HFFc6 (cell line): ENCODE measurements at places on chromosomes 1 and 21.
A peak's percentile ranks its signal among the peaks of the same experiment; 100 is the strongest.

- DNase-seq = no peak
Observed at GRCh38 chr1:65764052-65764451, 28.6 kb upstream of the PDE4B start.

DNA sequence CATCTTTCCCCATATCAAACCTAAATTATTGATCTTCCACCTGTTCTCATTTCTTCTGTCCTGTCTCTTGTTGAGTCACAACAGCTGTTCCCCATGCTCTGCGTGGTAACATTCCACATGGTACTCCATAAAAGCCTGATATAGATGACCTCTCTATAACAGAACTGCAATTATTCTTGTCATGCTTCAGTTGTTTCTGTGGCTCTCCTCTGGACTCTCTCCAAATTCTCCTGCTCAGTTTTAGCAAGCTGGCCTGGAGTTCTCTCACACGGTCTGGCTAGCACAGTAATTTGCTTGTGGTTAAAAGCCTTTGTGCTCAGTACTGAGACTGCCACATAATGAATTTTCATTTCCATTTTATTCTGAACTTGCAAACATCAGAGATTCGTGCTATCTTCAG is 10.6 kb upstream of the LRRC39 start:
- peak; percentile 48 for DNase-seq

GRCh38 chr1:64480999-64481772 is 11.3 kb downstream of the CACHD1 start:
- DNase-seq = no peak

GRCh38 chr1:44377925-44378784 is 23.1 kb upstream of the ERI3 start:
- peak; percentile 38 for DNase-seq

GRCh38 chr21:42117967-42118780 is 47.1 kb downstream of the UMODL1 start:
- DNase-seq = no peak

DNA sequence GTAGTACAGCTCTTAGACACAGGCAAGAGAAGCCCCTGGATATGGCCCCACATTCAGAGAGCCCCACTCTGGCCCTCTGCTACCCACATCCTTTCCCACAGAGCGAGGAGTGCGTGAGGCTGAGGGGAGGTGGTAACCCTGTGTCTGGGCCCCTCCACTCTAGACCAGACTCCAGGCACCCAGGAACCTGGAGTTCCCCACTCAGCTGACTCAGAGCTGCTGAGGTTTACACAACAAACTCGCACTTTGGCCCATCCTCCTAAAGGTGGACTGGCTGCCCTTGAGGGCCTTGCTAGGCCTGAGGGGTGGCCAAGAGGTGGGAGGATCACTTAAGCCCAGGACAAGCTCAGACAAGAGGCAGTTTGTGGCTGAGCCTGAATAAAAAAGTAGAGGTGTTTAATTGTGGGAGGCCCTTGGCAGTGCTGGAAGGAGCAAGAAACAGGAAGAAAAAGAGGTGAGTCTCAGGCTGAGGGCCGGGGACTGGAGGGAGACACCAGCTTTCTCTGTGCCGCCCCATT is 10.7 kb downstream of the MR1 start:
- no peak for DNase-seq

GRCh38 chr1:36497207-36497606 is 14.5 kb upstream of the CSF3R start:
- peak; percentile 48 for DNase-seq

DNA sequence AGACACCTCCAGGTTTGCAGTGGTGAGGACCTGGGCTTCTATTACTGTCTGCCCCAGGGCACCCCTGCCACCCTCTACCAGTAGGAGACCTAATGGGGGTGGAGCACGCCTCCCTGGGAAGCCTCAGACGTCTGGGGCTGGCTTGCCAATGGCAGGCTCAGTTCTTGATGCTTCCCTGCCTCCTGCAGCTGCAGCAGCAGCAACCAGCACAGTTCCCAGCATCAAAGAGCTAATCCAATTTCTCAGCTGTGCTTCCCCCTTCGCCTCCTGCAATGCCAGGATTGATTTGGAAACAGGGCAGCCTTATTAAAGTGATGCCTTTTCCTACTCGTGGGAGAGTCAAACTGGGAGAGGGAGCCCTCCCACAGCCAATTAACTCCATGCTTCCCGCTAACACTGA is 8.2 kb downstream of the SYT2 start:
- no peak for DNase-seq

GRCh38 chr1:43171312-43171875 is 696 bp downstream of the EBNA1BP2 start:
- DNase-seq = no peak

DNA sequence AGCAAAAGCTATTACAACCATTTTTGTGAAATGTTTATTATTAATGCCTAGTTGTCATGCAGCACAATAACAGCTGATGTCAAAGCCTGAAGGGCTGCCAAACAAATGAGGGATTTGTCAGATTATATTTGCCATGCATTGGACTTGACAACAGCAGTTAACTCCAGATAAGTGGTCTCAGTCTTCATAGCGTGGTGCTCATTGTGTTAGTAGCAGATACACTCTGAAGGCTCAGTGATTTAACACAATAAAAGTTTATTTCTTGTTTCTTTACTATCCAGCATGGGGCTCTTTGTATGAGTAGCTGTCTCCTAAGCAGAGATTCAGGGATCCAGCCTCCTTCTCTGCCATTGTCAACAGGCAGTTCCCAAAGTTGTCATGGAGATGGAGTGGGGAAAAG is 76.0 kb upstream of the PTGFRN start:
- no peak for DNase-seq

DNA sequence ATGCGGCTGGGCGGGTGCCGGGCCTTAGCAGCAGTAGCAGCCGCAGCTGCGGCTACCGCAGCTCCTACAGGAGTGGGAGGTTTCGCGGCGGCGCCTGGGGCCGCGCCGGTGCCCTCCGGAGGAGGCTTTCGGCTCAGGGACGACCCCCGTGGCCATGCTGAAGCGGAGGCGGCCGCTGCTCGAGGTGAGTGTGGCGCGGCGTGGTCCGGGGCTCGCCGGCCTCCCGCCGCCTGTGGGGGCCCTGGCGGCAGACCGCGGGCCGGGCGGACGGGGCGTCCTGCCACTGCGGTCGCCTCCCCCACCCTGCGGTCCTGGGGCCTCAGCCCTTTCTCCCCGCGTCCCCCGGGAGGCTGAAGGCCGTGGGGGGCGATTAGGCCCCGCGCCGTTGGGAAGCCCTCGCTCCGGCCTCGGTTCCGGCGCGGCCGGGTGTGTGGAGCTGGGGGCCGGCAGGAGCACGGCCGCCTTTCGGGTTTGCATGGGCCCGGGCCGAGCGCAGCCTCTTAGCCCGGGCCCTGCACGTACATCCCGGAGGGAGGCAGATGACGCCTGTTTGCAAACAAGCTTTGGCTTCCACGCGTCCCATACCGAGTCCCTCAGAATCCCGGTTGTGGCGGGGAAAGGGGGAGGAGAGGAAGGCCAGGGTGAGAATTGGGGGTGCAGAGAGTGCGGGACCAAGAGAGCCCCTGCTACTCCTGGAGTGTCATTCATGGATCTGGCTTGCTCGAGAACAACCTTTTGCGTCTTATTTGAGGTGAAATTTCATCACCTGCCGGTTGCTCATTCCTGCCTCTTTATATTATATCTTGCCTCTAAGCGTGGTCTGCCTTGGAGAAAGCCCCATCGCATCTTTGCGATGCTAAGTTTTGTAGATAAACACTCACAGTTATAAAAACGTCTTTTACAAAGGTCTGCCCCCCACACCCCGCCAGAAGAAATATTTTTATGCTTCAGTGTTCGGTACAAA is 613 bp downstream of the ZFYVE9 start:
- peak; percentile 32 for DNase-seq

DNA sequence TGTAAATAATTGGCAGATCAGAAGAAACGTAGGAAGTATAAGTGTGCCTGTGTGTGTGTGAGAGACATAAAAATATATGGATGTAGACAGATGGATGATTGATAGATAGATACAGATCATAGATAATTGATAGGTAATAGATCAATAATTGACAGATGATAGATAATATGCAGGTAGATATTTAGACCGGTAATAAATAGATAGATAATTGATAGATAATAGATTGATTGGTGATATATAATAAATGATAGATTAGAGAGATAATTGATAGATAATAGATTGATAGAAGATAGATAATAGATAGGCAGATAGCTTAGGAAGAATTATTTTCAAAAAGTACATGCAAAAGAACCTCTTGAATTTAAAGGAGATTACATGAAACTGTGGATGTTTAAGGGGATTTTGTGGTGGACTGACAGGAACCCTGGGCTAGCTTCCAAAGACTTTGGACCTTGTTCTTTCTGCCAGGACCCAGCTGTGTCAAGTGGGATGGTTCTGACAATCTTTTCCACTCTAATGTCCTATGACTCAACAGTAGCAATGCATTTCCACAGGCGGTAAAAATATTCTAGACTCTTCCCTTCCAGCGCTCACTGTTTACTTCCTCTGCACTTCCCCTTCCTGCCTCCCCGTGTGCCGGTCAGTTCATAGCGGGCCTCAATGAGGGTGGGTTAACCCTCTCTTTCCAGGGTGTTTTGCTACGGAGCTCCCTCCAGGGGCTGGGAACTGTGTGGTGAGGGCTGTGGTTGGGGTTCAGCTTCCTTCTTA is 39.4 kb downstream of the KCNJ15 start:
- DNase-seq = peak; percentile 15

- DNase-seq = no peak
Observed at GRCh38 chr1:211531194-211532087, 39.5 kb upstream of the RD3 start.

GRCh38 chr1:159468321-159468720 is 28.8 kb downstream of the OR10J1 start:
- DNase-seq = no peak

GRCh38 chr1:167533851-167534300 is 15.5 kb upstream of the CD247 start:
- DNase-seq = peak; percentile 24

DNA sequence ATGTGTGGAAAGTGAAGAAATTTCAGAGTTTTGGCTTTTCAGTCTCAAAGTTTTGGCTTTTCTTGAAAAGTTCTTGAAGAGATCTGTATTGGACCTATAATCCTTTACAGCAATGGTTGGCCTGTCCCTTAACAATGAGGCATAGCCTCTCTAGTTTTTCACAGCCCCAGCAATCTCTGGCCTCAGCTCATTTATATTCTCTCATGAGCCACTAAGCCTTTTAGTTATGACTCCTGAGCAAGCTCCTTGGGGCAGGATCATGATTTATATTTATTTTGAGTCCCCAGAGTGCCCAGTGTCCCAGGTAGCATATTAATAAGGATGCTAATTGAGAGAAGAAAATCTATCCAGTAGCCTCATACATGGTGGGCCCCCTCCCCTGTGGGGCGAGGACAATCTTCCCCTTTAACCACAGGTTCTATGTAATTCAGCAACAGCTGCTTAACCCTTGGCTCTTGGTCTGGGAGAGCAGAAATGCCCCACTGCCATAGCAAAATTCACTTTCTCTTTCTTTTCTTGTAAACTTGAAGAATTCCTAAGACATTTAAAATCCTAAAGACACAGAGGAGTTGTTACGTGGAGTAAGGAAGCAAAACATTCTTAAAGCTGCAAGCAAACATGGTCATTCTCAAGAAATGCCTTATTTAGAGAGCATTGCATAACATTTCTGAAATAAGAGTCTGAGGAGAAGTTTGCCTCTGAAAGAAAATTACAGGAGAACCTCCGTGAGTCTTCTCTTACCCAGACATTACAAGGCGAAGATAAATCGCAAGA is 6.3 kb downstream of the NGF start:
- peak; percentile 72 for DNase-seq

GRCh38 chr1:153688276-153688675 is 9.8 kb downstream of the NPR1 start:
- DNase-seq = no peak

DNA sequence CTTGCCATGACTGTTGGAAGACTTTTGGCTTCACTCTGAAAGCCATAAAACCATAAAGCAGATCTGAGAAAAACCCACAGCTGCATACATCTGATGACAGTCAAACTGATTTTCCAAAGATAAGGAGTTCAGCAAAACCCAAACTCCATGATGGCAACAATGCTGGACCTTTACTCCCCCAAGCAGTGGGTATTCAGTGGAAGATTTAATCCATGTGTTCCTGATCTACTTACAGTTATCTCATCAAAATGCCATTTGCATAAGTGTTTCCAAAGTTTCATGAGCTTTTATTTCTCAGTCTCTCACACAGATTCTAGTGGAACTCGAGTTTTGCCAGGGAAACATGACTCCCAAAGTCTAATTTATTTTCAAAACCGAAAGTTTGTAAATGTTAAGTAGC is 184.9 kb downstream of the ZC3H11B start:
- peak; percentile 9 for DNase-seq

GRCh38 chr1:208374391-208374941 is 130.3 kb upstream of the PLXNA2 start:
- DNase-seq = no peak

DNA sequence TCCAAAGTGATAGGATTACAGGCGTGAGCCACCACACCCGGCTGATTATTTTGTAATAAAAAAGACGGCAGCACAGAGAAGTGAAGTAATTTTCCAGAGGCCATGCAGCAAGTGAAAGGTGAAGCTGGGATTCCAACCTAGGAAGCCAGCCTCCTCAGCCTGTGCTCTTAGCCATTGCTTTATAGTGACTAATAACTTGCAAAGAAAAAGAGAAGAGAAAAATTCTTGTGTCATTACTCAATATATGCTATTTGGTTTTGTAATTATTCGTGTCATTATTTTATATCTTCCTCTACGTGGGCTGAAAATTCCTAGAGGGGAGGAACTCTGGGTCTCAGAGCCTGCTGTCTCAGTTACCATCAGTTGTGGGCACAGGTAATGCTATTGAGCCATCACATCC is 1.6 kb upstream of the IER5 start:
- peak; percentile 77 for DNase-seq
